ENCODE measurements at places on chromosomes 11 and 22.
A peak's percentile ranks its signal among the peaks of the same experiment; 100 is the strongest.

GRCh38 chr22:38881464-38881871, 9.5 kb upstream of the CBX6 start:
- DNase-seq: no peak

DNA sequence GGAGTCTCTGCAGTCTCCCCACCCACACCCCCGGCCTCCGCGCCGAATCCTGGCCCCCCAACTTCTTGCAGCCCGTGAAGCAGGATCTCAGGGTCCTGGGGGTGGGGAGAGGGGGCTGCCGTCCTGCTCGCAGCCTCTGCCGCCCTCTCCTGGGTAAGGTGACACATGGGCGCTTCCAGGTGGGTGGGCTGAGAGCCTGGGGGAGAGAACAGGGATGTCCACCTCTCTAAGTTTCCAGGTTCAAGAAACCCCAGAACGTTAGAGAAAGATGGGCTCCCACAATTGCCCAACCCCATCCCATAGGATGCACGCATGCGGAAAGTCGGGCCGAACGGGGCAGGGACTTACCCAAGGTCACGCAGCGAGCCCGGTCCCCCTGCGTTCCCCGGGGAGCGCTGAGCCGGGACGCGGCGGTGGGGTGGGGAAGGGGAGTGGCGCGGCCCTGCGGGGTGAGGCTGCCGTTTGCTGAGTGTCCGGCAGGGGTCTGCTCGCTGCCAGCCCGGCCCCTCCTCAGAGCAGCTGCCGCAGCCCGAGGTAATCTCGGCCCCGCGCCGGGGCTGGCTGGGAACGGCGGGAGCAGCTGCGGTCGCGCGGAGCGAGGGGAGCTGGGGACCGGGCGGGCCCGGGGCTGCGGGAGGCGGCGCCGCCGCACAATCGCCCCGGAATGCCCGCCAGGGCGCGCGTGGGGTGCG, 705 bp upstream of the CAPN1 start:
- peak; percentile 28 for DNase-seq

GRCh38 chr11:45025716-45026492, 75.2 kb upstream of the TP53I11 start:
- DNase-seq: no peak

DNA sequence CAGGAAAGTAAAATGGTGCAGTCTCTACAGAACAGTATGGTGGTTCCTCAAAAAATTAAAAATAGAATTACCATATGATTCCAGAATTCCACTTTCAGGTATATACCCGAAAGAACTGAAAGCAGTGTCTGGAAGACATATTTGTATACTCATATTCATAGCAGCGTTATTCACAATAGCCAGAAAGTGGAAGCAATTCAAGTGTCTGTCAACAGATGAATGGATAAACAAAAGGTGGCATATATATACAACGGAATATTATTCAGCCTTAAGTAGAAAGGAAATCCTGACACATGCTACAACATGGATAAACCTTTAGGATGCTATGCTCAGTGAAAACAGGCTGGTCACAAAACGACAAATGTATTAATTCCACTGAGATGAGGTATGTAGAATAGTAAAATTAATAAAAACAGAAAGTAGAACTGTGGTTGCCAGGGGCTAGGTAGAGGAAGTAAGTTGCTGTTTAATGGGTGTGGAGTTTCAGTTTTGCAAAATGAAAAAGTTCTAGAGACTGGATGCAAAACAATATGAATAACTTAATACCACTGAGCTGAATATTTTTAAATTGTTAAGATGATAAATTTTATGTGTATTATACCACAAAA, 14.5 kb downstream of the SAA1 start:
- no peak for DNase-seq

- DNase-seq: no peak
These were observed 2.9 kb downstream of the APOC3 start for GRCh38 chr11:116832350-116833290.

Measured in RCC 7860 (cell line).